ENCODE measurements at places on chromosomes 11 and 22. TPM values are rescaled to one million over a fixed set of nuclear protein-coding genes. Genes with fewer than 3 reads are reported as not detected.
A peak's percentile ranks its signal among the peaks of the same experiment; 100 is the strongest.

GRCh38 chr22:39994566-39995392, at the start of gene FAM83F:
FAM83F (plus strand) TSS chr22:39994954; CDS start chr22:39995043, 89 bp downstream.
- peaks cover 54% of the 10 kb centered on the region for H3K4me1 ChIP-seq
- H3K27ac ChIP-seq: peak within 1 kb of the TSS; percentile 66
- H3K36me3 ChIP-seq: no peaks in the 10 kb centered on the region
- peak within 1 kb of the TSS; percentile 48 for H3K4me3 ChIP-seq
- peaks cover 13% of the 10 kb centered on the region for H3K27me3 ChIP-seq

DNA sequence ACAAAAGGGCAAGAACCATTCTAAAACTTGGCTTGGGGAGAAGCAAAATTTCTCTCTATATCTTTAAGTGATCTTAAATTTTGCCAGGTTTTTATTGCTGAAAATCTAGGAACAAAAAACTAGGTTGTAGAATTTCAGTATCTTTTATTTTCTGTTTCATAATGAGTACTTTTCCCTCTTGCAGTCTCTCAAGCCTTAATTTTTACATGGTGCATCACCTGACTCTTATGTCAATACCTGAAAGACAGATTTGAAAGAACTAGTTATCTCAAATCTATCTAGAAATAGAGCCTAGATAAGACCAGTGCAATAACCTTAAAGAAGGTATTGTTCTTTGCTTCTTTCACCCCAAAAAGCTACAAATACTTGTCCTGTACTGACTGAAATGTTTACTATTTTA, 122.1 kb downstream of the TRIM44 start:
- no peaks in the 10 kb centered on the region for H3K27me3 ChIP-seq
- H3K4me3 ChIP-seq: no peak overlapping the region

DNA sequence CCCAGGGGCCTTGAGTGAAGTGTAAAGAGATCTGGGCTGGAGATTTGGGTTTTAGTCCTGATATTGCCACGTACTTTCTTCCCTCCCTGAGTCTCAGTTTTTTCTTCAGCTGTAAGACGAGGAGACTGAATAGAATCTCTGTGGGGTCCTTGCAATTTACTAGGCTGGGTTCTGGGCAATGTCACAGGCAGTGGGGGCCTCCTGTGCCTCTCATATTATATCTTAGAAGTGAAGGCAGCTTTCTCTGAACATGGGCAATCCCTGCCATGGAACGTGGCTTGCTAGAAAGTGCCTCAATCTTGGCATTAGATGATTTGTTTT, 62.0 kb upstream of the PTPRJ start:
- peaks cover 40% of the 10 kb centered on the region for H3K4me1 ChIP-seq
- no peak for DNase-seq
- no peaks in the 10 kb centered on the region for H3K36me3 ChIP-seq
- peak overlapping the region; percentile 9 for H3K4me3 ChIP-seq
- peak overlapping the region; percentile 82 for H3K27ac ChIP-seq

The FAM111B gene
- total RNA-seq: 9.2 TPM

- H3K27me3 ChIP-seq: no peaks in the 10 kb centered on the region
- DNase-seq: no peak
- no peak overlapping the region for H3K4me3 ChIP-seq
These were observed 1.4 kb downstream of the SLC5A1 start for GRCh38 chr22:32044477-32044876.

GRCh38 chr11:75667831-75668450, 897 bp downstream of the MAP6 start:
- H3K27ac ChIP-seq: peak overlapping the region; percentile 57
- peak overlapping the region; percentile 59 for H3K4me3 ChIP-seq
- DNase-seq: peak; percentile 85

- H3K36me3 ChIP-seq: peaks cover 38% of the 10 kb centered on the region
- peak overlapping the region; percentile 87 for H3K4me3 ChIP-seq
- no peak for DNase-seq
- H3K4me1 ChIP-seq: peaks cover 13% of the 10 kb centered on the region
- no peaks in the 10 kb centered on the region for H3K27me3 ChIP-seq
- peak overlapping the region; percentile 96 for H3K27ac ChIP-seq
These were observed 1.3 kb downstream of the SELENOM start for GRCh38 chr22:31106001-31106571.

DNA sequence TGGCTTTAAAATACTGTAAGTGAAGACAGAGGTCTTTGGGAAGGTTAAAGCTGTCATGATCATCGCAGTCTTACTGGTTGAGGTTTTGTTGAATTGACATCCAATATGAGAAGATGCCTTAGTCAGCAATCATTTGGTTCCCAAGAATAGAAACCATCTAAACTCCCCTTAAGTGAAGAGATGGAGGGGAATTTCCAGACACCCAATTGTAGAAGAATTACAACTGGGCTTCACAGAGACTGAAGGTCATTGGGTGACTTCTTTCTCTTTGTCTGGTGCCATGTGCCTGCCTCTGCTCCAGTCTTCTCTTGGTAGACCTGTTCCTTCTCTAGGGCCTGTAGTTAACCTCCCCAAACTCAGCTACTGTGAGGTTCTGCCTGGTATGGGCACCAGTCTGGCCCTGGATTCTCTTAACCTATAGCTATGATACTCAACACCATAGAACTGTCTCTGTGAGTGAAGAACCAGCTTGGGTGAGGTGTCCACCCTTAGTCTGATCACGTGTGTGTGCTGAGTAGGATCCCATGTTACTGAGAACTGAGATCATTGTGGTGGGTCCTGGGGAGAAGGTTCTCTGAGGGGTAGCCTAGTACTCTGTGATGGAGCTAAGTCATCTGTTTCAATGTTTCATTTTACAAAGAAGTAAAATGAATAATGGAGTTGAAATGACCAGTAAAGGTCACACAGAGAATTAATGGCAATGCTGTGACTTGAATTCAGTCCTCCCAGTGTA, 182.5 kb downstream of the CSNK2A3 start:
- H3K27ac ChIP-seq: no peak overlapping the region
- no peaks in the 10 kb centered on the region for H3K27me3 ChIP-seq
- H3K4me3 ChIP-seq: no peak overlapping the region
- no peak for DNase-seq

The BATF2 gene
- total RNA-seq: not detected

- DNase-seq: no peak
- no peaks in the 10 kb centered on the region for H3K27me3 ChIP-seq
- no peak overlapping the region for H3K27ac ChIP-seq
- H3K36me3 ChIP-seq: no peaks in the 10 kb centered on the region
These were observed 294.0 kb upstream of the CTSC start for GRCh38 chr11:88631497-88631896.

DNA sequence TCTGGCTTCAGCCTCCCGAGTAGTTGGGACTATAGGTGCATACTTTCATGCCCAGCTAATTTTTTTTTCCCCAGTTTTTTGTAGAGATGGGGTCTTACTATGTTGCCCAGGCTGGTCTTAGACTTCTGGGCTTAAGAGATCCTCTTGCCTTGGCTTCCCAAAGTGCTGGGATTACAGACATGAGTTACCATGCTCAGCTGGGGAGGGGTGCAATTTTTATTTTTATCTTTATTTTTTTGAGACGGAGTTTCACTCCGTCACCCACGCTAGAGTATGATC, 49.7 kb upstream of the A4GALT start:
- H3K4me1 ChIP-seq: peaks cover 45% of the 10 kb centered on the region
- DNase-seq: no peak
- H3K4me3 ChIP-seq: peak overlapping the region; percentile 22
- peak overlapping the region; percentile 78 for H3K27ac ChIP-seq
- H3K27me3 ChIP-seq: no peaks in the 10 kb centered on the region

The CARD18 gene
- total RNA-seq: not detected

DNA sequence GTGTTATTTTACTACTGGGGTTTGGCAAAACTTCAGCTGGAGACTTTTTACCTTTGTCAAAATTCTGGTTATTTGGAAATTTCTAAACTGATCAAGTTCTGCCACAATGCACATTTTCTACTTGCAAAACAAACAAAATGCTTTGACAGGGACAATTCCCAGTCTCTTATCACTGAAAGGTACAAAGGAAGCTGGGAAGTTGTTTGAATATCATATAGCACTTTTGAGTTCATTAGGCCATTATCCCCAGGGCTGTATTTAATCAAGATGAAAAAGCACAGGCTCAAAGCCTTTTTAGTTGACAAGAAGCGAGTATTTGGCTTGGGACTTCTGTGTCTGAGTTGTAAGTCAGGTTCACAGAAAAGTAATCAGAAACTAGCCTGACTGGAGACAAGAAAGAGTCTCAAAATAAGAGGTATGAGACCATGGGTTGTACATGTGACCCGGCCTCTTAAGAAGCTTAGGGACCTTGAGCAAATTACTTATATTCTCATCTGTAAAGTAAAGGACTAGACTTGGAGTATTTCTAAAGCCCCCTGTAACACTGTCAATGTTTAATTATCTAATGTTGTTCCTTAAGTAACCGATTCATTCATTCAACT, 2.9 kb upstream of the HORMAD2 start:
- H3K4me3 ChIP-seq: no peak overlapping the region
- H3K36me3 ChIP-seq: no peaks in the 10 kb centered on the region
- peak; percentile 9 for DNase-seq
- H3K4me1 ChIP-seq: no peaks in the 10 kb centered on the region
- H3K27me3 ChIP-seq: no peaks in the 10 kb centered on the region

DNA sequence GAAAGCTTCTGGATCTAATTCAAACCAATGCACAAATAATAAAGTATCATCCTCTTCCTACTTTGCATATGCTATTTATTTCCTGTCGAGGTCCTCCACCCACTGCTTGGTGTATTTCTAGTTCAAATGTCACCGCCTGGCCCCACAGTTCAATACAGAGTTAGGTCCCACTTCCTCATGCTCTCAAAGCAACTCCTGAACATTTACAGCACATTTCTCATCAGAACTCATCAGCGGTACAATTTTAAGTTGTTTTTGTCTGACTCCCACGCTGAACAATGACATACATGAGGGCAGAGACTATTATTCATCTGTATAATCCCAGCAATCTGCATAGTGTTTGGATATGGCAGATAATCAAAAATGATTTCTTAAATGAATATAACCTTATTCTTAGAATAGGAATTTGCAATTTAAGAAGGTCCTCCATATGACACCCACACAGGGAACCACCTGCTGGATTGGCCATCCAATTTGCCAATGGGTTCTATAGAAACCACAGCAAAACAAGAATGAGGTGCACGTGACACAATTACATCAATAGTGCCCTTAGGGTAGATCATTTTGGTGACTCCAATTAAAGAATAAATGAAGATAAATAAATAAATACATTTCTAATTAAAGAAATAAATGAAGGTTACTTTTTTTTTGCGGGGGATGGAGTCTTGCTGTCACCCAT, 54.2 kb downstream of the SLC25A17 start:
- peaks cover 28% of the 10 kb centered on the region for H3K36me3 ChIP-seq
- H3K4me1 ChIP-seq: no peaks in the 10 kb centered on the region
- no peak overlapping the region for H3K4me3 ChIP-seq
- no peak for DNase-seq

DNA sequence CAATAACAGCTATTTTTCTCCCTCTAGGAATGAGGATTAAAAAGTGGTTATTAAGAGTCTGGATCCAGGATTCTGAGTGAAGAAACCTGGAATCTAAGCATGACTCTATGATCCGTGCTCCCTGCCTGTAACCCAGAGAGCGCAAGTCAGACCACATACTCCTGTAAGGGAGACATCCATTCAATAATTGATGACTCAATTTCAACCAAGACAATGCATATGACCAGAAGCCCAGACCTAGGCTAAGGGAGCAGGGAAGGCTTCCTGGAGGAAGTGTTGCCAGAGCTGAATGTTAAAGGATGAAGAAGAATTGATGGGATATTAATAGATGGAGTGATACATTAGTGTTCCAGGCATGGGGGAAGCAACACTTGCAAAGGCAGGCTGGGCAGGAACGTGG, 13.8 kb upstream of the PAMR1 start:
- no peak overlapping the region for H3K4me3 ChIP-seq
- DNase-seq: no peak
- H3K27ac ChIP-seq: peak overlapping the region; percentile 47
- no peaks in the 10 kb centered on the region for H3K27me3 ChIP-seq

DNA sequence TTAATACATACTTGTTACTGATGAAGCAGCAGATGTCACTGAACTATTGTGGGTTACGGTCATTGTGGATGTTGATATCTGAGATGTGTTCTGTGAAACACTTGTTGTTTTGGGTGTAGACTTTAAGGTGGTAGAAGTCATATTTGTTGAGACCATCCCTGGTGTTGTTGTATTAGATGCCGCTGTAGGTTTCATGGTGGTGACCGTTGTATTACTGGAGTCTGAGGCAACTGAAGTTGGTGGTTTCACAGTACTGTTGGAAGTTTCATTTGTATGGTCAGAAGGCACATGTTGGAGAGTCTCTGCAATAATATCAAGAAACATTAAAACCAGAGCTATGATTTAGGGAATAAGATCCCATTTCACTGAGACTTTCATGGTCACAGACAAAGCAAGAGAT, 50.7 kb downstream of the TMEM123 start:
- no peaks in the 10 kb centered on the region for H3K27me3 ChIP-seq
- H3K36me3 ChIP-seq: peaks cover 19% of the 10 kb centered on the region
- no peak overlapping the region for H3K4me3 ChIP-seq
- no peak for DNase-seq
- no peak overlapping the region for H3K27ac ChIP-seq
- peaks cover 2% of the 10 kb centered on the region for H3K4me1 ChIP-seq

DNA sequence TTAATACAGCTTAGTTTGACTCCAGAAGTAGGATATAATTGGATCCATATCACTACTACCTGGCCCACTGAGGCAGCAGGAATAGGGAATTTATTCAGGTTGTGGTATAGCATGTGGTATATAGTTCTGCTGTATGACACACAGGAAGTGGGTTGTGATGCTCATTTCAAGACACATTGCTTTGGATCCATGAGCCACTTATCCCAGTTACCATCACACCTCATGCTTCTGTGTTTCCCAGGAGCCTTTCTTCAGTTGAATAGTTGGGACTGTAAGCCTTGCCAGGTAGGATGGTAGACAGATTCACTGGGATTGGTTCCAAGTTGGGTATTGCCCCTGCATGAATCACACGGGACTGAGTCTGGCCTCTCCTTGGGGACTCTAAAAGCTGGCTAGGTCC, 9.9 kb upstream of the SLC37A2 start:
- DNase-seq: no peak
- H3K4me3 ChIP-seq: no peak overlapping the region
- H3K27ac ChIP-seq: no peak overlapping the region
- no peaks in the 10 kb centered on the region for H3K4me1 ChIP-seq

GRCh38 chr22:44335066-44335839, 22.5 kb upstream of the SHISAL1 start:
- no peak overlapping the region for H3K27ac ChIP-seq
- no peak for DNase-seq
- peaks cover 34% of the 10 kb centered on the region for H3K27me3 ChIP-seq
- no peak overlapping the region for H3K4me3 ChIP-seq
- no peaks in the 10 kb centered on the region for H3K36me3 ChIP-seq
- H3K4me1 ChIP-seq: peaks cover 25% of the 10 kb centered on the region

The OR10V1 gene
- total RNA-seq: not detected

The SEPTIN3 gene
- total RNA-seq: 0.72 TPM

- no peak overlapping the region for H3K4me3 ChIP-seq
- peak; percentile 73 for DNase-seq
- peaks cover 56% of the 10 kb centered on the region for H3K4me1 ChIP-seq
- no peaks in the 10 kb centered on the region for H3K27me3 ChIP-seq
- no peak overlapping the region for H3K27ac ChIP-seq
These were observed 53.0 kb downstream of the SIK3 start for GRCh38 chr11:117045196-117045595.
